ENCODE measurements at places on chromosomes 2 and 18. TPM values are rescaled to one million over a fixed set of nuclear protein-coding genes. Genes with fewer than 3 reads are reported as not detected.

- H3K4me3 ChIP-seq = no peak overlapping the region
- no peak overlapping the region for H3K27ac ChIP-seq
- H3K4me1 ChIP-seq = no peaks in the 10 kb centered on the region
- DNase-seq = no peak
Measured at GRCh38 chr2:7878786-7879482, 802.9 kb upstream of the ID2 start.

DNA sequence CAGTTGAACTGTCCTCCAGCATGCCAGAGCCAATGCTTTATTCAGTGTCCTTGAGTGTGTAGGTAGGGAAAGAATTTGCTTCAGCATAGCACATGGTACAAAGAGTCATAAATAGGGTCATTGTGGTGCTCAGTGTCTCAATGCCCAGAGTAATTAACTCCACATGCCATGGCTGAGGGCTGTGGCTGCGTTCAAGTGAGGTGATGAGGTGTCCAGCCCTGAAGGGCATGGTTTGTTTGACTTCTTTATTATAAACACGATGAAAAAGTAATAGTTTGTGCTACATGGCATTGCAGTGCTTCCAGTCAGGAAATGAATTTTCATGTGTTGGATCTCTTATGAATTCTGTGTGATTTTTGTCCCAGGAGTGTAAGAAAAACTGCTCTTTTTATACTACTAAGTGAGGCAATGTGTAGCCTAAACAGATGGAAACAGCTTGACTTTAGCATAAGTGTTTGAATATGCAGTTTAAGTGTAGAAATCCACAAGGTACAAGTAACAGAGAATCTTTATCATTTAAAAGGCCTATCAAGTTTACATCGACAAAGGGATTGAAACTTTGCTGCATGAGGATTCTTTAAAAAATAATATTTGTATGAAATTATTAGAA, 507.9 kb upstream of the CDH2 start:
- no peaks in the 10 kb centered on the region for H3K4me1 ChIP-seq
- H3K4me3 ChIP-seq = no peak overlapping the region
- DNase-seq = no peak
- H3K36me3 ChIP-seq = no peaks in the 10 kb centered on the region
- no peak overlapping the region for H3K27ac ChIP-seq

- H3K27me3 ChIP-seq = no peaks in the 10 kb centered on the region
- H3K36me3 ChIP-seq = no peaks in the 10 kb centered on the region
Measured at GRCh38 chr2:226087505-226088365, 688.2 kb downstream of the NYAP2 start.

- H3K27me3 ChIP-seq = no peaks in the 10 kb centered on the region
- no peak overlapping the region for H3K4me3 ChIP-seq
- no peak overlapping the region for H3K27ac ChIP-seq
Measured at GRCh38 chr2:133608291-133608690, 40.0 kb upstream of the NCKAP5 start.

GRCh38 chr2:175676813-175677212, 325.3 kb downstream of the LNPK start:
- no peak overlapping the region for H3K4me3 ChIP-seq
- H3K27ac ChIP-seq = no peak overlapping the region
- no peaks in the 10 kb centered on the region for H3K36me3 ChIP-seq
- no peaks in the 10 kb centered on the region for H3K4me1 ChIP-seq

GRCh38 chr18:32278177-32278799, 88.4 kb downstream of the MEP1B start:
- no peak overlapping the region for H3K27ac ChIP-seq
- no peak overlapping the region for H3K4me3 ChIP-seq
- H3K27me3 ChIP-seq = no peaks in the 10 kb centered on the region
- no peaks in the 10 kb centered on the region for H3K4me1 ChIP-seq
- H3K36me3 ChIP-seq = no peaks in the 10 kb centered on the region

DNA sequence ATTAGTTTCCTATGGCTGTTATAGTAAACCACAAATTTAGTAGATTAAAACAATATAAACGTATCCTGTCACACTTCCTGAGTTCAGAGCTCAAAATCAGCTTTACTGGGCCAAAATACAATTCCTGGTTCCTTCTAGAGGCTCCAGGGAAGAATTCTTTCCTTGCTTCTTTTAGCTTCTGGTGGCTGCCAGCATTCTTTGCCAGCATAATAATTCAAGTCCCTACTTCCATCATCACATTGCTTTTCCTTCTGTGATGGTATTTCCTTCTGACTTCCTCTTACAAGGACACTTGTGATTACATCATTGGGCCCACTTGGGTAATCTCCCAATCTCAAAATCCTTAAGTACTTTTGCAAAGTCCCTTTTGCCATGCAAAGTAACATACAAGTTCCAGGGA, 40.6 kb downstream of the MOB4 start:
- peaks cover 29% of the 10 kb centered on the region for H3K36me3 ChIP-seq
- no peak overlapping the region for H3K4me3 ChIP-seq
- no peaks in the 10 kb centered on the region for H3K4me1 ChIP-seq
- no peak overlapping the region for H3K27ac ChIP-seq

DNA sequence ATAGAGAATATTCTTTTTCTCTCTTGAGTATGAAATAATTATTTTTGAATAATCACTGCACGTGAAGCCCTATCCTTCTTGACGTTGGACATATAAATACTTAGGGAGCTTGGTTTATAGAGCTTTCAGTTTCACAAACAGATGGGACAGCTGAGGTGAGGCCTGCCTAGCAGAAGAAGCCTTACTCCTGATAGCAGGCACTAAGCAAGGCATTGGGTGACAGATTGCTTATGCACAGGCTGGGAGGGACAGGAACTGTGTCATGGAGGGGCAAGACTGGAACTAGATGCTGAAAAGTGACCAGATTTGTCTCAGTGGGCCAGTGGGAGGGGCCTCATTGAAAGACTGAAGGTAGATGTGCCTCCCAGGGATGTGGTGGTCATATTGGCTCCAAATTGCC, 220.8 kb downstream of the NEDD4L start:
- no peaks in the 10 kb centered on the region for H3K4me1 ChIP-seq
- no peak for DNase-seq
- no peak overlapping the region for H3K27ac ChIP-seq
- H3K36me3 ChIP-seq = no peaks in the 10 kb centered on the region
- no peak overlapping the region for H3K4me3 ChIP-seq
- H3K27me3 ChIP-seq = no peaks in the 10 kb centered on the region

- no peak overlapping the region for H3K27ac ChIP-seq
- no peak for DNase-seq
- H3K4me1 ChIP-seq = no peaks in the 10 kb centered on the region
- H3K27me3 ChIP-seq = no peaks in the 10 kb centered on the region
- H3K4me3 ChIP-seq = no peak overlapping the region
Measured at GRCh38 chr18:36667811-36668210, 161.0 kb downstream of the TPGS2 start.

DNA sequence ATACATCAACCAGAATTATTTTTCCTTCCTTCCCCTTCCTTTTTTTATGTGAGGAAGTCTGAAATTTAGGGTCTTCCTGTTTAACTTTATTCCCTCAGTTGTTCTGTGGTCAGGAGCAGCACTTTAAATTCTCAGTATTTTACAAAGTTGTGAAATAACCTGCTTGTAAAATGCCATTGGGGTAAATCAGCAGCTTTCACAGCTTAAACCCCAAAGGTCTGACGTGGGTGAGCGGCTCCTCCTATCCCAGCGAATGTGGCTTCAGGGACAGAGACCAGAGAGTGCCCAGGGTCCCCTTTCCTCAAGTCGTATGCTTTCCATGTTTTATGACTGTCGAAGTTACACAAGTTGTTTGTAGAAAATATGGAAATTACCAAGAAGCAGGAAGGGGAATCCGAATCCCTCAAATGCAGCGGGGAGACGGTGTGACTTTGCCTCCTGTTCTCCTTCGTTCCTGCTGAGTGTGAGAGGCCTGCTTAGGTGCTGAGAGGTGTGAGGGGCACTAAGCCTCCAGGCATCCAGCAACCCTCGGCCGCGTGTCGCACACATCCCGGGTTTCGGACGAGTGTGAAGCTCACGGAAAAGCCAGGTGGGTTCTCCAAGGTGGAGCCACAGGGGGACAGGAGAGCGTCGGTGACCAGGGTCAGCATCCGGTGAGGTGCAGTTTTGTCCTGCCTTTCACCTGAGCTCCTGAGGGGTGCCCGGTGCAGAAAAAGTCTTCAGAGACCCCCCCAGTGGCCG, 10.8 kb upstream of the KCNG2 start:
- H3K27ac ChIP-seq = no peak overlapping the region
- peaks cover 35% of the 10 kb centered on the region for H3K27me3 ChIP-seq
- no peak for DNase-seq
- H3K4me3 ChIP-seq = no peak overlapping the region
- no peaks in the 10 kb centered on the region for H3K36me3 ChIP-seq

DNA sequence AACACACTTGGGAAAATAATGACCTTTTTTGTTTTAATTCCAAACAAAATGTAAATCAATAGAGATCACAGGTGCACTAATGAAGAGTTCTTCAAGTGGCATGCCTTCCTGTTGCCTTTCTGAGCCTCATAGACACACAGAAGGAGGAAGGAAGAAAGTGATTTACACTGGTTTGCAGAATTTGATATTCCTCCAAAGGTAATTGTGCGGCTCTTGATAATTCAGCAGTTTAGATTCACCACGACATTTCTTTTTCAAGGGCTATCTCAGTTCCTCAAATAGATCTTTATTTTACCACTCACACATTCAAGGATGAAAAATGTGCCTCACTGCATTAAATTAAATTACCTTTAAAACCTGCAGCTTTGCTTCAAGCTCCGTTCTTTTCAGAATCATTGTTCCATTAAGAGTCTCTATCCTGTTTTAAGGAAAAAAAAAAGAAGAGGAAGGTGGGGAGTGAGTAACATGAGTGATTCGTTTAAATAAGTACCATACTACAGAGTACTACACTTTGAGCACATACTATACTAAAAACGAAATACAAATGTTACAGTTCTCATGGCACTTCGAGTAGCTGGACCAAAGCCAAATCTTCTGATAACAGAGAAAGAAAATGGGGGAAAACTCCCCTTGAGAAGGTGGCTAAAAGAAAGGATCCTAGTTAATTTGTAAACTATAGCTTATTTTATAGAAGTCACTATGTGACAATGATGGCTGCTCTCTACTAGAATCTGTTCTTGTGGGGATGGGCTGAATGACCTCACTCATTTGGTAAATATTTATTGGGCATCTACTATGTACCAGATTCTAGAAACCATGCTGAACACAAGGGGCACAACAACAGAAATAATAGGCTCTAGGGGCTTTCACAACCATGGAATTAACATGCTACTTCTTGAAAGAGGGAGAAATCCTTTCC, 16.6 kb downstream of the CYTIP start:
- no peak for DNase-seq
- H3K27ac ChIP-seq = peak overlapping the region; percentile 6
- no peak overlapping the region for H3K4me3 ChIP-seq
- H3K27me3 ChIP-seq = no peaks in the 10 kb centered on the region

DNA sequence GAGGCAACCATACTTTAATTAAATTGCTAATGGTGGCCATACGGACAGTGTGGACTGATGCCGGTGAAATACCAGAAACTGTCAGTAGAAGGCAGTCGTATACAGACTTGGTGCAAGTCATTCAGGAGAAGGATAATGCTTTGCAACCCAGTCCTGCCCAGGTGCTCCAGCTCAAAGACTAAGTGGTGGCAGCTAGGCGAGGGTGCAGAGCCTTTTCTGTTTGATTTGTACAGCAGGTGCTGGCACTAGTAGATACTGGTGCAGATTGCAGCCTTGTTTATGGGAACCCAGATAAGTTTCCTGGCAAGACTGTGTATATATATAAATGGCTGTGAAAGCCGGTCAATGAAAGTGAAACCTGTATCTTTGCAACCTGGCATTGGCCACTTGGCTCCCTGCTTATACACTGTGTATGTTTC, 208.3 kb upstream of the SYT4 start:
- no peak overlapping the region for H3K4me3 ChIP-seq
- H3K27ac ChIP-seq = no peak overlapping the region
- no peaks in the 10 kb centered on the region for H3K27me3 ChIP-seq

GRCh38 chr2:100002059-100002458, 140.3 kb downstream of the AFF3 start:
- no peak for DNase-seq
- H3K27me3 ChIP-seq = no peaks in the 10 kb centered on the region
- peaks cover 4% of the 10 kb centered on the region for H3K4me1 ChIP-seq
- no peak overlapping the region for H3K27ac ChIP-seq
- no peaks in the 10 kb centered on the region for H3K36me3 ChIP-seq
- no peak overlapping the region for H3K4me3 ChIP-seq

Gene GALNT5
- not detected for total RNA-seq

Gene RND3
- not detected for total RNA-seq

Gene PPP1R1C
- not detected for total RNA-seq

Gene GNAL
- 0.19 TPM for total RNA-seq

Gene DNAJC5G
- not detected for total RNA-seq

Gene RIT2
- total RNA-seq = not detected

Gene RAB10
- 13.5 TPM for total RNA-seq

Gene DNER
- not detected for total RNA-seq

Gene SLC4A1AP
- total RNA-seq = 15.3 TPM

Data from CD4-positive, alpha-beta T cell (primary cell).